GM12865 (cell line): ENCODE measurements at places on chromosomes 2 and 18.
A peak's percentile ranks its signal among the peaks of the same experiment; 100 is the strongest.

- DNase-seq = peak; percentile 62
These were observed 138.4 kb downstream of the FAM210A start for GRCh38 chr18:13587937-13588336.

- no peak for DNase-seq
These were observed 38.9 kb downstream of the RHOB start for GRCh38 chr2:20485612-20486388.

DNA sequence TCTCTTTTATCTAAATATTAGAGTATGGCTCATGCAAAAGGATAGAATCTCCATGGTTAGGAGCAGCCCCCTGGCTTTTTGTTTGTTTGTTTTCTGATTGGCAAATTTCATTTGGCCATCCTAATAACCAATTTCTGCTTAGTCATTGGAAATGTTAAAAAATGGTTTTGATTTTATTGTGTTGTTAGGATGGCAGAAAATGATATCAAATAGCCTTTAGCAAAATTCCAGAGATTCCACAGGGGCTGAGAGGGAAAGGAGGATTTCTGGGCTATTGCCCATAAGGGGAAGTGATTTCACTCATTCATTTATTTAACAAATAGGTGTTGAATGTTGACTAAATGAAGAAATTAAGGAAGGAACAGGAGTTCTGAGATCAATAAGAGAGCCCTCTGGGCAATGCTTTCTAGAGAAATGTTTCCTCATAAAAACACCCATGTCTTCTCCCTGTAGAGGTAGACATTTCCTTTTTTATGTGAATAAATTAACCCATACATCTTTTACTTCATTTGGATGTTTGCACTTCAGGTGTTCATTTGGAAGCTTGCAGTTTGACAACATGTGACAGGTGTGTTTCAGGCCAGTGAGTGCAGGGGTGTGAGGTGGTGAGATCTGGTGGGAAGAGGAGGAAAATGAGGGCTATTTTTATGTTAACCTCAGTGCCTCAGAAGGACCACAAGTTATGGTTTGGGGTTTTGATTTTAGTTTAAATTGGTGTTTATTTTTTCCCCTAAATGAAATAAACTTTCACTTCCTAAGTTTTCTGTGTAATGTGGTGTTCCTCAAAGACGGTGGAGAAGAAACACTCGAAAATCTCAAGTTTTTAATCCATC lies 61.7 kb upstream of the EPC2 start:
- DNase-seq = peak; percentile 14

- DNase-seq = peak; percentile 90
These were observed 311.2 kb downstream of the LPIN1 start for GRCh38 chr2:12057436-12058166.

GRCh38 chr18:80176334-80177073 lies 67.4 kb downstream of the ADNP2 start:
- no peak for DNase-seq

DNA sequence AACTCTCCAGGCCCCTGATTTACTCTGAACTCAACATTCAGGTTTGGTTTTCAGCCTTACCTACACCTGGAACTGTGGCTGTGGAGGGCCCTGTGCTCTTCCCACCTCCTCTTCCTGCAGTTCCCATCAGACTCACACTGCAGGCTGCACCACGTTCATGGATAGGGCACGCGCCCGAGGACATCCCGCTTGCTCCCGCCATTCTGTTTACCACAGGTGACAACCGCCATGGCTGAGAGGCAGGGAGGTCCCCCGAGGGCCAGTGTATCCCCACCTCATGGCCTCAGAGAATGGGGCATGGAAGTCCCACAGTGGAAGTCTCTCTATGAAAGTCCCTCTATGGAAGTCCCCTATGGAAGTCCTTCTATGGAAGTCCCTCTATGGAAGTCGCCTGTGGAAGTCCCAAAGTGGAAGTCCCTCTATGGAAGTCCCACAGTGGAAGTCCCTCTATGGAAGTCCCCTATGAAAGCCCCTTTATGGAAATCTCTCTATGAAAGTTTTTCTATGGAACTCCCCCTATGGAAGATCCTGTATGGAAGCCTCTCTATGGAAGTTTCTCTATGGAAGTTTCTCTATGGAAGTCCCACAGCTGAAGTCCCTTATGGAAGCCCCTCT lies 358.4 kb upstream of the SALL3 start:
- no peak for DNase-seq

- DNase-seq = no peak
These were observed 169.5 kb upstream of the MAP3K20 start for GRCh38 chr2:172905937-172906811.

DNA sequence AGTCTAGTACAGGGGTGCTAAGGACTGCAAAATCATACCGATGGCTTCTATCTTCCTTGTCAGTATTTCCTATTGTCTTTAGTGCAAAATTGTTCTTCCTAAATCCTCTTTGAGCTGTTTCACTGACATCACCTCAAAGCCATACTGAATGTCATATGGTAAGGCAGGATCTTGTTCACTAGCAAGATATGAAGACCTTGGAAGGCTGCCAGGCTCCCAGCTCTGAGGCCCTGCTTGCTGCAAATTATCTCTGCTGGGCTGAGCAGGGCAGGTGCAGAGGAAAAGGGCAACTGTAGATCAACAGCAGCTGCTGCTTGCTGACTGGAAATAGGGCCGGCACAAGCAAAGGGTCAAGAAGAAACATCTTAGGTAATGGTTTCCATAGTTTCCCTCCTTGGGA lies 58.2 kb downstream of the PMAIP1 start:
- DNase-seq = peak; percentile 74

GRCh38 chr2:236370847-236371409 lies 106.7 kb upstream of the ASB18 start:
- no peak for DNase-seq

DNA sequence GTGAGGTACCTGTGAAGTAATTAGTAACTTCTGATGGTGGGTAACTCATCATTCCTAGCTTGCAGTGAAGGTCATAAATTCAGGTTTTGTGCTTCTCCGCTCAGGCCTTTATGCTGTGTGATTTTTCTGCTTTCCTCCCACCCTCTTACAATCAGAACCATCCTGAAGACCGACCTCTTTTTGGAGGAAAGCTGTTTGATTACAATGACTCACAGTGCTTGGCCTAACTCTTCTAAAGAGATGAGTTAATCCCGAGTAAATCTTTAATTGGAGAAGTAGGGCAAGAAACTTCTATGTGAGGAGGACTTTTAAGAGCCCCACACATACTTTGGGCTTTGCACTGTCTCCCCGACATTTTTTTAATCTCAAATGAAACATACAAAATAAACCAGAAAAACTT lies 53.1 kb downstream of the TTC27 start:
- DNase-seq = no peak

DNA sequence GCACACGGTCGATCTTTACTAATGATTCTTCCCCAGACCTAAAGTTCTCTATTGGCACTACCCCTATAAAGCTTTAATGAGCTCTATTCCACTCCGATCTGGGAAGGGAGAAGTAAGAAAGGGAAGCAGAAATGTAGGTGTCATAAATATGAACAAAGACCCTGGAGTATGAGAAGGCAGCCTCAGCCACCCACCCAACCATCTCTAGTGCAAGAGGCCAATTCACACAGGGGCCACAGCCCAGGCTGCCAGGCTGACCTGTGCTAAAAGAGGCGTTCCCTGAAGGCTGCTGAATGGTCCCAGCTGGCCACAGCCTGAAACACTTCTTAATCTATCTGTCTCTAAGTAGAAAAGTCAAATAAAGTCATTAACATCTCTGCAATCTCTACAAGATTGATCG lies 60.1 kb upstream of the ACTR3 start:
- DNase-seq = no peak

- no peak for DNase-seq
These were observed 320.6 kb downstream of the ETAA1 start for GRCh38 chr2:67717692-67718091.

DNA sequence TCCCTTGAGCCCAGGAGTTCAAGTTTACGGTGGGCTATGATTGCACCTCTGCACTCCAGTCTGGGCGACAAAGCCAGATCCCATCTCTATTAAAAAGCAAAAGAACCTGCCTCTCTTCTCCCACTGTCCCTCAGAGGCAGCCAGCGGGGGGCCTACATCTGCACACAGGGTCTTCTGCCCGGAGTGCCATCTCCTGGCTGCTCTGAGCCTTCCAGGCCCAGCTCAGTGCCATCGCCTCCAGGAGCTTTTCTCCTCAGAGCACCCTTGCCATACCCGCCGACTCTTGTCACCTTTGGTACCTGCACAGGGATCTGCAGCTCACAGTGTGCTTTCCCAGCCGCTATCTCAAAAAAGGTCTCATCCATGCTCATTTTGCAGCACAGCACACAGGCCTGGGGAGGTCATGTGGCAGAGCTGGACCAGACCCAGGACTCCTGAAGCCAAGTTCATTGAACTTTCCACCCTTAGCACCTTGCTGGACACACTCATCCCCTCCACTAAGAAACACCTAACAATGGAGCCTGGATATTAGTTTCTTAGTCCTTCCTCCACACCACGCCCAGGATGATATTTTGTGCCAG lies 186.3 kb downstream of the HAUS1 start:
- no peak for DNase-seq

GRCh38 chr18:2681993-2682603 lies 26.6 kb downstream of the SMCHD1 start:
- no peak for DNase-seq

- DNase-seq = no peak
These were observed 661.1 kb downstream of the BCL11A start for GRCh38 chr2:59892398-59892797.

GRCh38 chr18:58695772-58696171 lies 24.5 kb downstream of the MALT1 start:
- DNase-seq = no peak

GRCh38 chr2:126885751-126886210 lies 12.9 kb upstream of the TEX51 start:
- DNase-seq = no peak

DNA sequence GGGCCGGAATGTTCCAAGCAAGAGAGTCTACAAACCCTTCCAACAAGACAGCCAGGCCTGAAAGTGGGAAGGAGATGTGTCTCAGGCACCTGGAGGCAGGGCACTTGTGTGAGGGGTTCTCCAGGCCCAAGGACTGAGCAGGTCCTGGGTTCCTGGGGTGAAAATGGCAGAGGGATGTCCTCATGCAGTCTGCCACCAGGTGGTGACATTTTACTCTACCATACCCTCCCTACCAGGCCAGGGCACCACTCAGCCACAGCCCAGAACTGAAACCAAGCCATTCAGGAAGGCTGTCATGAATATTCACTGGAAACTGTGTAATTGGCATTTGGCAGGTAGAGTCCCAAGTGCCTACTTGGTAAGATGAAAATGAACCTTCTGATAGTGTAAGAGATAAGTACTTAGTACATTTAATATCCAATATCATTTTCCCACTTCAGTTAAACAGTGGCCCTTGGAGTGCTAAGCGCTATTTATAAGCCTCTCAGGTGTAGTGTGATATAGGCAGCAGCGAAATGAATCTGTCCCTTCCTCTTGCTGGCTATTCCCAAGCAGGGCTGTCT lies 185.1 kb downstream of the MYO5B start:
- peak; percentile 69 for DNase-seq

DNA sequence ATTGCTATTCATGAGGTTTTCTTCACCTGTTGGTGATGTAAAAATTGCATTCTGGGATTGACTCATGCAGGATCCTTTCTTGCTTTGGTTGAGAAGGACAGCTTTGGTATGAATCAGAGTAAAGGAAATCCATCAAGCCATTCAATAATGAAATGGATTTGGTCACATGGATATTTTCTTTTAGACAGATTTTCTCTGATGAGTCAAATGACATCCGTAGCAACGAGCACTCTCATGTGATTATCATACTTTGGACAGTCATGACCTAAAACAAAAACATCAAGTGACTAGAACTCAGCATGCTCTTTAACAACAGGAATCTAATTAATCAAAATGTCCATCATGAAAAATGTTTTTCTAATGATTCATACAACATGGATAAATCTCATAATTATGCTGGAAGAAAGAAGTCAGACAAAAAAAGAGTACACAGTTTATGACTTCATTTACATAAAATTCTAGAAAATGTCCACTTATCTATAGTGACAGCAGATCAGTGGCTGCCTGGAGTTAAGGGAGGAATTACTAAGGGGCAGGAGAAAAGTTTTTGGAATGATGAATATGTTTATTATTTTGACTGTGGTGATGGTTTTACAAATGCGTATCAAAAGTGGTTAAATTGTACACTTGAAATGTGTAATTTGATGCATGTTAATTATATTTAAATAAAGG lies 30.7 kb downstream of the TRAK2 start:
- DNase-seq = peak; percentile 8

DNA sequence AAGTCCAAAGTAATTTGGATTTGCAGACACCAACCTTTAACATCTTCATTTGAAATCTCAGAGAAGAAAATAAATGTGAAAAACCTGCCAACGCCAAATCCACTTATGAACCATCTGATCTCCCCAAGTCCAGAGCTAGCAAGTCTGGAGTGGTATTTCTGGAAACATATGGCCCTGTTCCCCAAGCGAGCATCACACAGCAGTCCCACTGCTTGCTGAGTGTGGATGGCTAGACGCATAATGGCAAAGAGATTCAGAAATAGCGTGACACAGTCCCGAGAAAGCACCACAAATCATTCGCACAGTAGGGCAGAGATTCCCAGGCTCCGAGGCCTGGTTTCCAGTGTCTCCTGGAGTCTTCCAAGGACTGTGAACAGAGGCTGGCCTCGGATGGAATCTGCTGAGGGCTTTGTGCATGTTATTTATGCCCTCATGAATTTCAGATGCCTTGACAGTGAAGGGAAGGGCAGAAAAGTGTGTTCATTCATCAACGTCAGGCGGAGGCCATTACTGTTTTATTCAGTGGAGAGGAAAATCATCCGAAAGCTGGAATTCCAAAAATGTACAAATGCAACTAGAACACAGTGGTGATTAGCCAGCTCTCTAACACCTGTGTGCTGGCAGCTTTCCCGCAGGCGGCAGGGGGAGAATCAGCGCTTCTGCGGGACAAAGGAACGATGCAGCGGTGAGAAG lies 417.0 kb downstream of the EIPR1 start:
- no peak for DNase-seq
